Activated T-helper 1 cell treated with anti-CD3 and anti-CD28 coated beads, Interleukin-12 subunit alpha, Interleukin-12 subunit beta, Interleukin-2, Interleukin-4 antibody, amounts not matched to agents 30 ng/mL and 10 ng/mL and 1 ng/mL, durations not matched to agents 14 hours and 24 hours and 36 hours (primary cell): ENCODE measurements at places on chromosomes 7 and 10. TPM values are rescaled to one million over a fixed set of nuclear protein-coding genes. Genes with fewer than 3 reads are reported as not detected.

Gene MTPN
- total RNA-seq, result 117 and 119 TPM in 2 replicates

Gene DENND2A
- not detected in 2 replicates for total RNA-seq

Gene PBLD
- total RNA-seq, result 1.1 and 1.6 TPM in 2 replicates

DNA sequence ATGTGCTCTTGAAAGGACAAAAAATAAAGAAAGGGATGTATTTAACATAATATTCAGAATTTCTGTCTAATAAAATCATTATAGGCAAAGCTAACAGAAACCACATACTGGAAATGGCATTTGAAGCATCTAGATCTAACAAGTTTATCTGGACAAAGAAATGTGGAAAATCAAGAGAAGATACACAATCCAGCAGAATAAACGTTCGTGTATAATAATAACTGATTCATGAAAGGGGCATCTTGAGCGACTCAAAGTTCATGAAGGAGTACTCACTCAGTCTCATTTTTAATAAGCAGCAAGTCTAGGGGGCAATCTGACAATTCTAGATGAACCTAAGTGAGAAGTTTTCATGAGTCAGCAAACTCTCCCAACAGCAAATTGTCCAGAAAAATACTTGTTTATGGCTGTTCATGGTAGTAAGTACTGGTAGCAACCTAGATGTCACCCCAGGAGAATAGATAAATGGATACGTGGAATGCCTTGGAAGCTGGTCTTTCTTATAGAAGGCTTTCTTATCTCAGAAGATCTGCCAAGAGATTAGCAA, 541.8 kb downstream of the INHBA start:
- DNase-seq, result no peak

- no peak for DNase-seq
Observed at GRCh38 chr10:131745591-131745990, 155.2 kb upstream of the PPP2R2D start.

DNA sequence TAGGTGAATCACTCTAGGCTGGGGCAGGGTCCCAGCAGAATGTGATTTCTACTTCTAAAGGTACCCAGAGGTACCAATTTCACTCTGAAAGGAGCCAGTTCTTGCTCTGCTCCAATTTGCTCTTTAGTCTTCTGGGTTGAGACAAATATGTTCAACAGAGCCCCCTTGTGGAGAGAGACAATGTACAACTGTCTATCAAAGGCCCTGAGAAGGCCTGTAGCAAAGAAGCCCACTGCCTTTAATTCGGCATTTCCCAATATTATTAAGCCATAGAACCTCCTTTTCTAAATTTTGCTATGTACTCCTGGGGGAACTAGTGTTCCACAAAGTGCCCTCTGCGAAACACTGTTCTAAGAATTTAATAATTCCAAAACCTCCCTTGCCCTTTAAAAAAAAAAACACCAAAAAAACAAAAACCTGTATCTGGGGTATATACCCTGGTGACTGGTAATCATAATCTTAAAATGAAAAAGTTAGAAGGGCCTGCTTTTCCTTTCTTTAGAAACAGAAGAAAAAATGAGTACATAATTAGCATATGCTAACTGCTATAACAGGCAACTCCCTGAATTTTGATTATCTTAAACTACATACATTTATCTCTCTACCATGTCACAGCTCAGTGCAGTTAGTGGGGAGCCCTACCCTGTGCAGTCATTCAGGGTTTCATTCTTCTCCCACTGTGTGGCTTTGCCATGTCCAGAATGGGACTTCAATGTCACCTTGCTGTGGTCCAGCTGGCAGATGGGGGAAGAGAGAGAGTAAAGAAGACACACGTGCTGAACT, 160.9 kb upstream of the BMPER start:
- no peak for DNase-seq
